ENCODE measurements at places on chromosomes 5 and 9. TPM values are rescaled to one million over a fixed set of nuclear protein-coding genes. Genes with fewer than 3 reads are reported as not detected.
A peak's percentile ranks its signal among the peaks of the same experiment; 100 is the strongest.

DNA sequence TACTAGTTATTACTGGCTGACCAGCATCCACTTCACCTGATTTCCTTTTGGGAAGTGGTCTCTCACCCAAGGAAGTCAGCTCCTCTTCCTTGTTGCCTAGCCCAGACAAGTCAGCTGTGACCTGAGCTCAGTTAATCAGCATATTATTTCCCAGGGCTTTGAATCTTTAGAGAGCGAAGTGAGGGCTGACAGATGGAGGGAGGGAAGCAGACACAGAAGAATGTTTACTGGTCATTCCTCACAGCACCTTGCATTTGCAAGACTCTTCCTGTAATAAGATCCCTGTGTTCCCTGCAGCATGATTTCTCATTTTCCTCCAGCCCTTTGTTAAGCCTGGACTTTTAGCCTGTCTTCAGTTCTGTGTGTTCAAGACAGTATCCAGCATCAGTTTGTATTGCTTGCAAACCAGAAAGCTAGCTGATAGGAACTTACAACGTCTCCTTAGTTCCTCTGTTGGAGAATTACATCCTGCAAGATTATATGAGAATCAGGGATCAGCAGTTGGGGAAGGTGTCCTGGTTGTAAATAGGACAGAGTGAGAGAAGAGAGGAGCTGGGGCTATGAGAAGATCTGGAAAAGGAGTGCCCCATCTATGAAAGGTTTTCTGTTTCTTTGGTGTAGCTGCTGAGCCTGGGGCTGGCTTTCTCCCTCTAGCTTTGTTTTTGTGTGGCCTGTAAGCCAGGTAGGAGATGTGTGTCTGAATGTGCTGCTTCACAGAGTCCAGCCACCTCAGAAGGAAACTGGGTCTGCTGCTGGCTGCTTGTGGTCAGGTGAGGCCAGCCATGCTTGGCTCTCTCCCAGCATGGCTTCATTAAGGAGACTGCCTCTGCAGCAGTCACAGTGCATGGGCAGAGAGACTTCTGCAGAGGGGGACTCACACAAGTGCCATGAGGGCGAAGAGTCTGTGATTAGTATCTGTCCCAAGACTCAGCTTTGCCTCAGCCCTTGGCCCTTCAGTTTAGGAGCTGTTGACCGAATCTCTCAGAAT is 50.3 kb downstream of the MAN2A1 start:
- no peak for DNase-seq

GRCh38 chr5:58800356-58800755 is 217.5 kb downstream of the RAB3C start:
- DNase-seq = no peak

The ADAMTS12 gene
- total RNA-seq = not detected

GRCh38 chr5:11130131-11130530 is 369.1 kb upstream of the DAP start:
- DNase-seq = no peak

GRCh38 chr9:16425562-16426231 is 444.8 kb downstream of the BNC2 start:
- no peak for DNase-seq

DNA sequence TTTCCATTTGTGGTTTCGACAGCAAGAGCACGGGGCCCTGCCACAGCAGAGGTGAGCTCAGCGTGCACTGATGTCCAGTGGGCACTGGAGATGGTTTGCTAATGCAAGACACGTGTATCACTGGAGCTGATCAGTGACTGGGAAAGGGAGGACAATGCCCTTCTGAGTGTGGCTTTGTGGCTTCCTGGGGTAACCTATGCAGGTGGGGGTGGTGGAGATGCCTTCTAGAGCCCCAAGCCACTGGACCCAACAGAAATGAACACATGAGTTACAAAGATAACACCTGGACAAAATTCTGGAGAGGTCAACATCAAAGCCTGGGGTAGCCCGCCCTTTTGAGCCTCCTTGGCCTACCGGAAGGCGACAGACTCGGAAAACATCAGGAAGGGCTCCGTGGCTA is 261.3 kb downstream of the CRB2 start:
- DNase-seq = no peak

GRCh38 chr9:80157561-80157983 is 585.8 kb downstream of the TLE4 start:
- DNase-seq = no peak

DNA sequence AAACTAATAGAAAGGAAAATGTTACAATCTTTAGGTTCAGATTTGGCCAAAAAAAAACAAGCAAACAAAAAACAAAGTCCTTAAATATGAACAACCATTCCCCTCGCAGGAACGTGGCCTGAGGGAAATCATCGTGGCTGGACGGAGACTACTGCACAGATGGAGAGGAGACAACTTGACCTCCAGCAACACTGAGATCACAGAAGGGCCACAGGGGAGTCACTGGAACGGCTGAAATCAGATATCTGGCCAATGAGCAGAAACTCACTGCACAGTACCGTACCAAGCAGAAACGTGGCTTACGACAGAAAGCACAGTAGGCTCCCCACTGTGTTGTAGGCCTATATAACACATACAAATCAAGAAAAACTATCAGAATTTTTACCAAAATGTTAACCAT is 27.7 kb downstream of the CAMSAP1 start:
- no peak for DNase-seq

The TPRN gene
- 7.3 TPM for total RNA-seq

- no peak for DNase-seq
Measured at GRCh38 chr5:127280491-127281220, 9.9 kb upstream of the MEGF10 start.

GRCh38 chr5:11514705-11515432 is 389.4 kb downstream of the CTNND2 start:
- DNase-seq = no peak

The PTPN3 gene
- total RNA-seq = 0.99 TPM

The ZBTB43 gene
- 19.5 TPM for total RNA-seq

- DNase-seq = no peak
Measured at GRCh38 chr5:138240650-138241385, 27.7 kb upstream of the CDC23 start.

The PROB1 gene
- 4.3 TPM for total RNA-seq

DNA sequence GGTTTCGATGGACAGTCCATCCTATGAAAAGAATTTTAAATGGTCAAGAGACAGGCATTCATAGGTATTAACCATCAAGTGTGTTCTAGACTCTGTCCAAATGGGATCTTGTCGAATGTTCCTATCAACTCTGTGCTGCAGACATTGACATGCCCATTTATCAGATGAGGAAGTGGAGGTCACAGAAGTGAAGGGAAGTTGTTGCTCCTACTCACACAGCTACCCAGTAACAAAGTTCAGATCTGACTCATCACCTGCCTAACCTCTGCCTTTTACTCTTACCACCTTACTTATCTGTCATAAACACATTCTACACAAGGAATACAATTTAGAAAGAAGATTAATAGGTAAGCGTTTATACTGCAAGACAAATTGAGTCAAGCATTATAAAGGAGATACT is 426.2 kb upstream of the BRINP1 start:
- no peak for DNase-seq

The BARHL1 gene
- not detected for total RNA-seq

The TRIM7 gene
- 4.8 TPM for total RNA-seq

The CBY3 gene
- not detected for total RNA-seq

The GABRB2 gene
- not detected for total RNA-seq

GRCh38 chr5:78624011-78624541 is 24.5 kb downstream of the LHFPL2 start:
- DNase-seq = no peak

DNA sequence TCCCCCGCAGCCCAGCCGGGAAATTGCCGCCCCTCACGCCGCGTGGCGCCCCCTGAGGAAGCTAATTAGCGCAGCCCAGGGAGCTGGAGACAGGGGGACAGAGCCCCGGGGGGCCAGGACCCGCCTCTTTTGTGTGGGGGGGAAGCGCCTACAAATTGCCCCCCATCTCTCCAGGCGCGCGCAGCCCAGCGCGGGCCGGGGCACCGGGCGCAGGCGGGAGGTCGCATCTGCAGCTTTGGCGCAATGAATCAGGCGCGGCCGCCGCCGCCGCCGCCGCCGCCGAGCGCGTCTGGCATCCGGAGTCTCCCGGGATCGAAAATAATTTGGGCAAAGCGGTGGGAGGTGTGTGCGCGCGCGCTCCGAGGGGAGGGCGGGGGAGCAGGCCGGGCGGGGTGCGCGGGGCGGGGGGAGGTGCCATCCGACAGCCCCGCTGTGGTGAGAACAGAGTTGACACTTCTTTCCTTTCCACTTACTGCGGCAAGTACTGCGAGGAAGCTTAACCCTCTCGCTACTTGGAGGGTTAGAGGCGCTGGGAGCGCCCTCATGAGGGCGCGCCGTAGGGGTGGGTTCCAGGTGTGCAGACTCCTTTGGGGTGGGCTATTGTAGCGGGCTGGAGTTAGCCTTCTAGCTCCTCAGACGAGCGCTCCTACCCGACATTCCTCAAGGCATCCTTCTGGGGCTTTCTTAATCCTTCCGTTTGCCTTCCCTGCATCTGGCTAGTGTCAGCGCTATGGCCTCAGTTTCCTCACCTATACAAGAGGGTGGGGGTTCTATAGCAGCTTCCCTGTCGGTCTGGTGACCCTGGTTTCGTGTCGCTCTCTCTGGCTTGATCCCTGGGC is 63.1 kb downstream of the CXXC5 start:
- DNase-seq = no peak

The CNTNAP3 gene
- not detected for total RNA-seq

GRCh38 chr9:116687074-116687753 is at the start of gene TRIM32:
Gene TRIM32 (plus strand): TSS chr9:116687305. CDS start chr9:116697743, 10,438 bp downstream.
- peak; percentile 96 for DNase-seq

The FOXI1 gene
- total RNA-seq = not detected

DNA sequence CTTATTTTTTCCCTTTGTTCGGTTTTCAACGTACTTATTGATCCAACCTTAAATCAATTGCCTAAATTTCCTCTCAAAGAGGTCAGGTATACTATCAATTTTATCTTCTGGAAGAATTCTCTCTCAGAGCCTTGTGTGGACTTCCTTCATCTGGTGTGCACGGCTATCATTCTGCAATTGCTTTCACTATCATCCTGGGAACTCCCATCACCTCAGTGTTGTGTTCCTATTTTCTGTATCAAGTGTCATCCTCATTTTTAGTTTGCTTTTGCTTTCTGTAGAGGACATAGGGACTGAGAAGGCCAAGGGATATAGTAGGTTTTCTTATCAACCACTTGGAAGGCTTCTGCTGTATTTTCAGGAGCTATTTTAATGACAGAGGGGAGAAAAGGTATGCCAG is 11.3 kb downstream of the STOM start:
- no peak for DNase-seq

The DIRAS2 gene
- total RNA-seq = not detected

The MCC gene
- 0.89 TPM for total RNA-seq

- no peak for DNase-seq
Measured at GRCh38 chr9:89455356-89455824, 42.5 kb downstream of the SEMA4D start.

DNA sequence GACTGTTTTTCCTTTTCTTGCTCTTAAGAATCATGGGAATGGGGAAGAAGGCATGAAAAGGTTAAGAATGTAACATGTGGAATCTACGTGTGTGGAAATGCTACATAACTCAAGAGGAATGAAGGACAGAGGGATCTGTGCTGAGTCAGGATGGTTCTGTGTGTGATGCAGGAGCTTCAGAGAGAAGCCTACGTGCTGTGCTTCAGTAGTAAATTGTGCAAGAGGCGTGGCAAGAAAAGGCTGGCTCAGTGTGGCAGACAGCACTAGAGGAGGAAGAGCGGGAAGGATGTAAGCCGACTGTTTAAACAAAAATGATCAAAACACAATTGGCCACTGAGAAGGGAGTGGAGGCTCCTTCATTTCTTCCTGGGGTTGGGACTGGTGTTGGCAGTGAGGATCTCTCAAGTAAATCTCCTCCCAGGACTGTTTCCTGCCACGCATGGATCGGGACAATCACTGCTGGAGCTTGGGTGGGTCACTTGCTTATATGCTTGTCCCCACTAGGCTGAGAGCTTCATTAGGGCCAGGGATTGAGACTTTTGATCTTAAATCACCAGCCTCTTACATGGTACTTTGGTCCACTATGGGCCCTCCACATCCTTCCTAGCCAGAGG is 59.4 kb upstream of the BASP1 start:
- DNase-seq = no peak

- no peak for DNase-seq
Measured at GRCh38 chr5:9148242-9148641, 397.6 kb downstream of the SEMA5A start.

DNA sequence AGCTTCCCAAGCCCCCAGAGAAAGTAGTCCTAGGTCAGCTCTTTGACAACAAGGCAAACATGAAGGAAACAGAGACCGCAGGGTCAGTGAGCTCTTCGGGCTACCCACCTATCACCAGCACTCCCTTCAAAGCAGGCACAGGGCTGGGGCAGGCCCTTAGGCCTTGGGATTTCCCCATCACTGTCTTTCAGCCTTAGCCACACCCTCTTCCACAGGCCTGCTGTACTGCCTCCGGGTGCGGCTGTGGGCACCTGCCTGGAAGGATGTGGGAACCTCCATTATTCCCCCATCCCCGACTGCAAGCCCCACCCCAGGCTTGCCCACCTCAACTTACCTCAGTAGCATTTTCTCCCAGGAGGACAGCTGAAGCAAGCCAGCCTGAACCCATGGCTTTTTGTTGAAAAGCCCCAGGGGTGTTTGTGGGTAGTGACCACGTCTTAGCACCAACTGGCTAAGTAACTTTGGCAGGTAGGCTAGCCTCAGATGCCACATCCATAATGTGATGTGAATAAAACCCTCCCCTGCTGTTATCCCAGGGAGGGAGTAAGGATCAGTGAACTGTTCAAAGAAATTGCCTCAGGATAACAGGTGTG is 100.2 kb downstream of the PIK3R1 start:
- DNase-seq = peak; percentile 66

The GLDC gene
- 2.5 TPM for total RNA-seq

The TEX48 gene
- not detected for total RNA-seq

- no peak for DNase-seq
Measured at GRCh38 chr5:76074487-76075065, 8.6 kb upstream of the SV2C start.

- no peak for DNase-seq
Measured at GRCh38 chr9:131433302-131433854, 39.5 kb downstream of the PRRC2B start.

DNA sequence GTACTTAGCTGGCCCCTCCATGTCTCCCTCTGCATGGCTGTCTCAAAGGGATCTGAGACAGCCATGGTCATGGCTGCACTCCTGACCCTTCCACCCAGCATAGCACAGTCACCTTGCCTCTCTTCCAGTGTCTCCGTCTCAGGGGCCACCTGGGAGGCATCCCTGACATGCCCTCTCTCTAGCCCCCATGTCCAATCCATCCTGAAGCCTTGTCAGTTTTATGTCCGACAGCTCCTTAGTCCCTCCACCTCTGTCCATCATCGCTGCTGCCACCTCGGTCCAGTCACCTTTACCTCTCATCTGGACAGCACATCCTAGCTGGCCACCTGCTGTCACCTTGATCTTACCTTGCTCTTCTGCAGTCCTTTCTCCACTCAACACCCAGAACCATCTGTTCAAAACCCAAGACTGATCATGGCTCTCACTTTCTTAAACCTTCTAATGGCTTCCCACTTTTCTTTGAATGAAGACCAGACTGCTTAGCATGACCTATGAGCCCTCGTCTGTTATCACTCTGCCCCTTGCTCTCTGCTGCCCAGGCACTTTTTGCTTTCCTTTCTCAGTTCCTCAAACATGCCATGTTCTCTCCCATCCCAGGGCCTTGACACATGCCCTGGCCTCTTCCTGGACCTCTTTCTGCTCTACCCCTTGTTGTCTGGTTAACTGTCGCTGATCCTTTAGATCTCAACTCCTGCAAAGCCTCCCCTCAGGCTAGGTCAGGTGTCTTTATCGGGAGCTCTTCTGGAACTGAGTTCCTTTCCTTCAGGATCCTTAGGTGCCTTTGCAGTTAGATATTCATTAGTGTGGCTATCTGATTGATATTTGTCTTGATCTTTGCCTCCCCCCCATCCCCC is 181.8 kb upstream of the PITX1 start:
- DNase-seq = peak; percentile 38

- no peak for DNase-seq
Measured at GRCh38 chr9:81656871-81657337, 32.4 kb downstream of the TLE1 start.

- DNase-seq = no peak
Measured at GRCh38 chr5:76413746-76414145, 10.7 kb downstream of the IQGAP2 start.
